ENCODE measurements at places on chromosomes 5 and 9. TPM values are rescaled to one million over a fixed set of nuclear protein-coding genes. Genes with fewer than 3 reads are reported as not detected.

The FAM221B gene
- total RNA-seq: not detected

The TMEM174 gene
- not detected for total RNA-seq

The FCHSD1 gene
- 29.8 TPM for total RNA-seq

The SEPTIN8 gene
- total RNA-seq: 26.0 TPM

The NUTM2F gene
- not detected for total RNA-seq

The PCDHGA7 gene
- total RNA-seq: 1.0 TPM

The TRIM7 gene
- total RNA-seq: 7.3 TPM

The TMEM203 gene
- total RNA-seq: 43.6 TPM

The SLC4A9 gene
- not detected for total RNA-seq

The AQP7 gene
- under 0.01 TPM for total RNA-seq

The CTNNA1 gene
- 384 TPM for total RNA-seq

The NMUR2 gene
- total RNA-seq: not detected

The RASEF gene
- total RNA-seq: 3.3 TPM

The OBP2B gene
- total RNA-seq: not detected

The PAPPA gene
- total RNA-seq: 4.0 TPM

The CBY3 gene
- total RNA-seq: 0.36 TPM

The FOXD4L5 gene
- under 0.01 TPM for total RNA-seq

The SV2C gene
- under 0.01 TPM for total RNA-seq

The IL3 gene
- not detected for total RNA-seq

The MTX3 gene
- total RNA-seq: 19.6 TPM

The FGFR4 gene
- 4.5 TPM for total RNA-seq

The CCDC180 gene
- total RNA-seq: 3.7 TPM

The BRD8 gene
- 66.5 TPM for total RNA-seq

The ENTREP1 gene
- 7.6 TPM for total RNA-seq

The PDGFRB gene
- 0.34 TPM for total RNA-seq

The GPRIN1 gene
- 14.3 TPM for total RNA-seq

The ZFR gene
- 60.2 TPM for total RNA-seq

The CTXN3 gene
- not detected for total RNA-seq

The CDKN2A gene
- 7.7 TPM for total RNA-seq

The RASGEF1C gene
- 0.34 TPM for total RNA-seq

The PCAT7 gene
- total RNA-seq: under 0.01 TPM

The ORM1 gene
- total RNA-seq: not detected

The RPP25L gene
- 21.3 TPM for total RNA-seq

The ZNF300 gene
- 3.5 TPM for total RNA-seq

The FKTN gene
- total RNA-seq: 40.3 TPM

The RANBP6 gene
- 26.0 TPM for total RNA-seq

The GABRA1 gene
- total RNA-seq: not detected

The CDX1 gene
- total RNA-seq: not detected

The CD180 gene
- total RNA-seq: not detected

The CNTFR gene
- not detected for total RNA-seq

The DNAH5 gene
- total RNA-seq: under 0.01 TPM

The OMD gene
- total RNA-seq: under 0.01 TPM

The FAM151B gene
- 5.2 TPM for total RNA-seq

The BSPRY gene
- 0.36 TPM for total RNA-seq

The SHISAL2B gene
- not detected for total RNA-seq

The ASPN gene
- total RNA-seq: not detected

The OGN gene
- not detected for total RNA-seq

The CD72 gene
- 1.5 TPM for total RNA-seq

The PITX1 gene
- not detected for total RNA-seq
